Astrocyte (in vitro differentiated cells and primary cell): ENCODE measurements at places on chromosomes 4 and X. TPM values are rescaled to one million over a fixed set of nuclear protein-coding genes. Genes with fewer than 3 reads are reported as not detected.

Gene SOD3
- 8.6 and 12.0 TPM in 2 replicates for total RNA-seq

Gene TLR8
- not detected in 2 replicates for total RNA-seq

Gene PDE5A
- total RNA-seq: 2.2 and 3.6 TPM in 2 replicates

Gene CYBB
- not detected in 2 replicates for total RNA-seq

Gene KLHL13
- total RNA-seq: 3.1 and 5.6 TPM in 2 replicates

Gene GABRB1
- not detected in 2 replicates for total RNA-seq

- DNase-seq: no peak
- H3K4me1 ChIP-seq: no peaks in the 10 kb centered on the region
- H3K27ac ChIP-seq: no peak overlapping the region
- H3K27me3 ChIP-seq: no peaks in the 10 kb centered on the region
Measured at GRCh38 chr4:123747016-123747415, 350.4 kb downstream of the SPRY1 start.

- H3K27ac ChIP-seq: no peak overlapping the region
- no peaks in the 10 kb centered on the region for H3K36me3 ChIP-seq
- H3K4me1 ChIP-seq: no peaks in the 10 kb centered on the region
- peaks cover 7% of the 10 kb centered on the region for H3K27me3 ChIP-seq
- DNase-seq: no peak
- no peak overlapping the region for H3K4me3 ChIP-seq
Measured at GRCh38 chr4:2449051-2449450, 19.9 kb upstream of the RNF4 start.

- H3K27me3 ChIP-seq: no peaks in the 10 kb centered on the region
- H3K4me1 ChIP-seq: no peaks in the 10 kb centered on the region
- no peaks in the 10 kb centered on the region for H3K36me3 ChIP-seq
- no peak overlapping the region for H3K4me3 ChIP-seq
- H3K27ac ChIP-seq: no peak overlapping the region
Measured at GRCh38 chr4:67571975-67572374, 13.4 kb downstream of the STAP1 start.

- no peak for DNase-seq
- H3K4me1 ChIP-seq: no peaks in the 10 kb centered on the region
- no peak within 1 kb of the TSS for H3K4me3 ChIP-seq
- H3K36me3 ChIP-seq: no peaks in the 10 kb centered on the region
Measured at GRCh38 chr4:127730142-127730913, at the start of gene SLC25A31. TSS of gene SLC25A31 (plus strand) at chr4:127730400. CDS start at chr4:127730546, 146 bp downstream.

DNA sequence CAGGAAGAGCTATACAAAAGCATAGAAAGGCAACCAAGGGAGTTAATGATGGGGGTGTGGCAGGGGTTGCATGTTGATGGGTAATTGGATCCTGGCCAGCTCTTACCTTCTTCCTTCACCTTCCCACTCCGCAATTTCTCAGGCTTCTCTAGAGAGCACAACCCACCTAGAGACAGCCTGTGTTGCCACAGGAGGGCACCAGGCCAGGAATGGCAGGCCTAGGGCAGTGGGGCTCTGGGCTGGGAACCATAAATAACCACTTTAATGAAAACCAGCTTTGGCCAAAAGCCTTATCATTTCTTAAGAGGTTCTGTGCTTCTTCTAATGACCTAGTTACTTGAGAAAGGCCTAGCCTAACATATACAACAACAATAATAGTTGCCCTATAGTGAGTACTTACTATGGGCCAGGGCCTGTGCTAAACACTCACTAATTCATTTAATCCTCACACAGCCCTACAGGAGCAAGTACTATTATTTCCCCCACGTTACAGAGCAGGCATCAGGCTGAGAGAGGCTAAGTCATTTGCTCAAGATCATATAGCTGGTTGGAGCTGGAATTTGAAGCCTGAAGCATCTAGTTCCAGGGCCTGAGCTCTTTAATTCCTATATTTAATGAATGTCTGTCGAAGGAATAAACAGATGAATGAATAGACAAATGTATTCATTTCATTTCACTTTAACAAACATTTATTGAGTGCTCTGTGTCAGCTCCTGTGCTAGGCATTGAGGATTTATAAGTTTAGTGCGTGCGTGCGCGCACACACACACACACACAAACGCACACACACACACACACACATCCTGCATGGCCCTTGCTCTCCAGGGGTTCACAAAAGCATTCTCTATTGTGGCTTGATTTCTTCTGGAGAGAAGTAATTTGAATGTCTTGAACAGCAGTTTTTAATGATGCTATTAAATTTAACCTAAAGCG lies 66.8 kb downstream of the RTL9 start:
- H3K4me3 ChIP-seq: no peak overlapping the region
- no peaks in the 10 kb centered on the region for H3K36me3 ChIP-seq
- no peak overlapping the region for H3K27ac ChIP-seq
- H3K27me3 ChIP-seq: no peaks in the 10 kb centered on the region

DNA sequence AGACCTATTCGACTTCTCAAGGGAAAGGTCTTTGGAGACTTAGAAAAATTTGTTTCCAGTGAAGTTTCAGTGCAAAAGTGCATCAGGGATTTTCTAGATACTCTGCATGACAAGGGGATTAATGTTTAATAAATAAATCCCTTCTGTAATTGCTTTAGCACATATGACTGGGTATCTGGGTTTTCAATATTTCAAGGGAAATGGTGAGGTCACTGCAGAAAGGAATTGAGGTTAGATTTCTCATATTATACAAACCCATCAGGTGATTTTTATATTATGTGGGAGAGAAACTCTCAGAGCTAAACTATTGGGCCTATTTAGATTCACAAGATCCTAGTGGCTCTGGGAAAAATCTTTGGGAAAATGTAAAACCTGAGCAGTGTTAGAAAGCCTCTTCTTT lies 48.3 kb upstream of the SLC4A4 start:
- no peaks in the 10 kb centered on the region for H3K27me3 ChIP-seq
- H3K4me3 ChIP-seq: no peak overlapping the region
- no peaks in the 10 kb centered on the region for H3K36me3 ChIP-seq
- peaks cover 19% of the 10 kb centered on the region for H3K4me1 ChIP-seq
- DNase-seq: peak; percentile 38
- peak overlapping the region; percentile 52 for H3K27ac ChIP-seq

DNA sequence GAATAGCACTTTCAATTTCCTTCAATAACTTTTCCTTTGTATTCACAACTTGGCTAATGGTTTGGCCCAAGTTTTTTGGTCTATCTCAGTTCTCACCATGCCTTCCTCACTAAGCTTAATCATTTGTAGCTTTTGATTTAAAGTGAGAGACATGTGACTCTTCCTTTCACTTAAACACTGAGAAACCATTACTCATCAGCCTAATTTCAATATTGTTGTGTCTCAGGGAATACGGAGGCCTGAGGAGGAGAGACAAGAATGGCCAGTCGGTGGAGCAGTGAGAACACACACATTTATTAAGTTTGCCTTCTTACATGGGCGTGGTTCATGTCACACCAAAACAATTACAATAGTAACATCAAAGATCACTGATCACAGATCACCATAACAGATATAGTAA lies 56.7 kb downstream of the TSPAN5 start:
- no peaks in the 10 kb centered on the region for H3K27me3 ChIP-seq
- H3K4me1 ChIP-seq: peaks cover 43% of the 10 kb centered on the region
- no peak overlapping the region for H3K4me3 ChIP-seq
- H3K27ac ChIP-seq: peak overlapping the region; percentile 28

GRCh38 chr4:101224358-101225218 lies 122.7 kb downstream of the PPP3CA start:
- no peak overlapping the region for H3K4me3 ChIP-seq
- no peaks in the 10 kb centered on the region for H3K27me3 ChIP-seq
- H3K27ac ChIP-seq: no peak overlapping the region
- DNase-seq: no peak
- H3K4me1 ChIP-seq: no peaks in the 10 kb centered on the region

DNA sequence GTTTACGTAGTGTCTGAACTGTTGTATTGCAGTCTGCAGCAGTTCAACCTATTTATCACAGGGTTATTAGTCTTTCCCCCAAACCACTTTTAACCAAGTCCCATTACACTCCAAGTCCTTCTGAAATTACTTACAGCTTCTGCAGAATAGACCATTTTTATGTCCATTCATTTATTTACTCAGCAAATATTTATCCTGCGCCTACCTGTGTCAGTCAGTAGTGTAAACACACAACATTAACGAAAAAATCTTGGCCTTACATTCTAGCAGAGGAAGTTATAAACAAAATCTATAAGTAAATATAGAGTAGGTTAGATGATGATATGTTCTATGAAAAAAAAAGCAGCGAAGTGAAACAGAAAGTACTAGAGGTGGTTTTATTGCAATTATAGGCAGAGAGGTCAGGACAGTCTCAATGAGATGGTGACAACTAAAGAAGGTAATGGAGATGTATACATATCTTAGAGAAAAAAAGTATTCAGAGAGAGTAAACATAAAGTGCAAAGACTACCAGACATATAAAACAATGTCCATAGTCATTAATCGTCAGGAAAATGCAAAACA lies 534.7 kb downstream of the KCNIP4 start:
- no peaks in the 10 kb centered on the region for H3K4me1 ChIP-seq
- H3K36me3 ChIP-seq: no peaks in the 10 kb centered on the region
- H3K27ac ChIP-seq: no peak overlapping the region
- no peaks in the 10 kb centered on the region for H3K27me3 ChIP-seq
- no peak for DNase-seq

- no peak for DNase-seq
- H3K36me3 ChIP-seq: peaks cover 51% of the 10 kb centered on the region
- H3K4me3 ChIP-seq: no peak overlapping the region
- H3K27me3 ChIP-seq: no peaks in the 10 kb centered on the region
- no peak overlapping the region for H3K27ac ChIP-seq
- H3K4me1 ChIP-seq: peaks cover 45% of the 10 kb centered on the region
Measured at GRCh38 chr4:121688261-121688660, 8.5 kb downstream of the ANXA5 start.

GRCh38 chr4:123477711-123478209 lies 81.2 kb downstream of the SPRY1 start:
- no peaks in the 10 kb centered on the region for H3K27me3 ChIP-seq
- H3K27ac ChIP-seq: no peak overlapping the region
- H3K4me3 ChIP-seq: no peak overlapping the region
- peak; percentile 66 for DNase-seq

GRCh38 chrX:139877710-139878414 lies 55.0 kb downstream of the ATP11C start:
- H3K4me3 ChIP-seq: no peak overlapping the region
- H3K36me3 ChIP-seq: no peaks in the 10 kb centered on the region
- no peak for DNase-seq
- H3K27ac ChIP-seq: no peak overlapping the region
- H3K4me1 ChIP-seq: peaks cover 20% of the 10 kb centered on the region
- no peaks in the 10 kb centered on the region for H3K27me3 ChIP-seq
